ENCODE measurements at places on chromosomes 11 and 22. TPM values are rescaled to one million over a fixed set of nuclear protein-coding genes. Genes with fewer than 3 reads are reported as not detected.

The TSGA10IP gene
- not detected for total RNA-seq

The FAM83F gene
- not detected for total RNA-seq

DNA sequence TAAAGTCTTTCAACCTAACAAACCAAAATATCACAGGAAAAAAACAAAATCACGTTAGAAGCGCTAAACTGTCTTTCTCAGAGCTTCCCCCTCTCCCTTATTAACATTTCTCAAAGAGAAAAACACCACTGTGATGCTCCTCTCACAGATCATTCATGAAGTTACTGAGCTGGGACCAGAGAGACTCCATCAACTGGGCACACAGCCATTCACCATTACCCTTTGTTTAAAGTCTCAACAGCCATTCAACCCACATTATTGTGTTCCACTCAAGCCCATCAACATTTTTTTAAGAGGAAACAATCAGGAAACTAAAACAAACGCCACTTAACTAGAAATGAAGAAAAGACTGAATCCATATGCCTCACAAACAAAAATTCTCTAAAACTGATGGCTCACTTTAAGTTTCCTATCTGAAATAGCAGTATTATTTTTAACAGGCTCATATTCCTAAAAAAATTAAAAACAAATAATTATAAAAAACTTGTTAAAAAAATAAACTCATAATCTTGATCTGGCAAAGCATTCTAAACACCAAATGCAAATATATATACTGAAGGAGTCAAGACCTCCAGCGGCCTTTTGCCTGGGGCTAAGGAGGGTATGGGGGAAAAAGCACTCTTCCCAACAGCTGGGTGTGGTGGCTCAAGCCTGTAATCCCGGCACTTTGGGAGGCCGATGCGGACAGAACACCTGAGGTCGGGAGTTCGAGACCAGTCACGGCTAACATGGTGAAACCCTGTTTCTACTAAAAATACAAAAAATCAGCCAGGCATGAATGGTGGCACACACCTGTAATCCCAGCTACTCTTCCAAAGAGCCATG lies 14.0 kb downstream of the CELF1 start:
- no peak for DNase-seq

DNA sequence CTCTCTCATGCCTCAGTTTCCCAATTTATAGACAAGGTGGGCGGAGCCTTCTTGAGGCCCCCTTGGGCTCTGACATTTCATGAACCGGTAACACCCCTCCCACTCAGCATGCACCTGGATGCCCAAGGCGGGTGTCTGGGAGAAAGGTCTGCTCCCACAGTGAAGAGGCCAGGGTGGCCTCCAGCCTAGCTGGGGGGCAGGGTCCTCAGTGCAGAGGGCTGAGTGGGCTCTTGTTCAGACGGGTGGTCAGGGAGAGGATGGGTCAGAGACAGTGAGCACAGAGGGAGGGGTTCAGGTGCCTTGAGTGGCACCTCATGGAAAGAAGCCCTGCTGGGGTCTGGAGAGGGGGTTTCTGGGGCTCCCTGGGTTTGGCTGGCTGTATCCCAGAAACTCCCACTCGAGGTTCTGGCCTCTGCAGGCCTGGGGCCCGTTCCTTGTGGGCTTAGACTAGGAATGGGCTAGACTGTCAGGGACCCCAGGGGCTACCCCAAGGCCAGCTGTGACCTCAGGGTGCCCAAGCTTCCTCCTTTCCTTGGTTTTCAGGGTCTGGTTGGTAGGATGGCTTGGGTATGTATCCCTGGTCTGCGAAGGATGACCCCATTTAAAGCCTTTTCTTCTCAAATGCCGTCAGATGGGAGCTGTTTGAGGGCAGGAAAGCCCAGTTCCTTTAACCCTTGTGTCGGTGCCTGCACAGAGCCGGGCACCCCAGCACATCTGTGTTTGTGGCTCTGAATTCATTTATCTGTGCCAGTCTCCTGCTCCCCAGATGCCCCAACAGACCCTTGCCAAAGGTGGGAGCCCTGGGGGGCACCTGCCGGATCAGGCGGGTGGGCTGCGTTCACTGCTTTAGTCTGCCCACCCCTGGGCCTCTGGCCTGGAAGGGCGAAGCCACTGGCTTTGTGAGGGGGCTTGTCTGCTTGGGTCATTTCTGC lies 1.2 kb downstream of the SYNGR1 start:
- DNase-seq: no peak

GRCh38 chr11:870127-870413 lies 27.4 kb downstream of the TSPAN4 start:
- DNase-seq: no peak

- DNase-seq: peak; percentile 40
These were observed 7.3 kb downstream of the USP47 start for GRCh38 chr11:11848891-11849746.

- no peak for DNase-seq
These were observed 90.4 kb upstream of the PDGFD start for GRCh38 chr11:104254347-104254746.

DNA sequence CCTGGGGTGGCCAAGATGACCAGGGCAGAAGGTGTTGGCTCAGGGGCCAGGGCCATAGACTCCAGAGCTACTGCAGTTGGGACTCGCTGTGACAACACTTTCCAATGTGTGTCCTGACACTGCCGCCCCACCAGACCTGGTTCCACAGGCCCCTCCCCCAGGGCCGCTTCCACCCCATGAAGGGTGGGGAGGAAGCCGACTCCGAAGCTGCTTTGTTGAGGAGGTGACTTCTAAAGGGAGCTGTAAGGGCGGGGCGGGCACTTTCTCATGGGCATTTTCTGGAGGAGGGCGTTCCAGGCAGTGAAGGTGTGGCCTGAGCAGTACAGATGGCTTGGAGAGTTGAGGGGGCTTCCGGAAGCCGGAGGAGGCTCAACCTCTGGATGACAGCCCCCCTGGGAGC lies 6.3 kb downstream of the FGF3 start:
- DNase-seq: no peak

DNA sequence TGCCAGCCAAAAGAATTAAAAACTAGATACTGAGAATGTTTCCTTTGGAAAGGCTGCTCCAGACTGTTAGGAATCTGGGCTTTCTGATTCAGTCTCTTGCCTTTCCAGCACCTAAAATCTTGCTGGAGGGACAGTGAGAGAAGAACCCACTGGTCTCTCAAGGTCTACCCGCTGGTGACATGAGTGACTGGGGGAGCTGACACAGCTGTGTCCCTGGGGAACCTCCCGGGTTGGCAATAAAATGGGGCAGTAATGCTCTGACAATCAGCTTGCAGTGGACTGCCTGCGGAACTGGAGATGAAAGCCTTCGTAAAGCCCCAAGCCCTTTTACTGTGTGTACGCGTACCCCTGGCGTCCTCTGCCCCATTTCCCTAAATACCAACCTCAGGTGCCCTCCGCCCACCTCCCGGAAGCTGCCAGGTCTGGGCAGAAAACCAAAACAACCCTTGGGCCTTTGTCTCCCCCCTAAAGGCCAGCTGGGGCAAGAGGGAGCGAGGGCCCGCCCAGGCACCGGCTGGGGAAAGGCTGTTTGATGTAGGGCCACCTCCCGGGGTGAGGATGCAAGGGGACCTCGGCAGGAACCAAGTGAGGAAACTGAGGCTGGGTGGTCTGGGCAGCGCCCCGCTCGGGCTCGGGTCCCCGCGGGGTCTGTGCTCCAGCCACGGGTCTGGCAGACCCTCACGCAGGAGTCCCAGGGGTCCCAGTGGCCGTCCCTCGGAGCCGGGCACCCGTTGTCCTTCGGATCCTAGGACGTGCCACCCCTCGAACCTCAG lies 741 bp downstream of the CARS1 start:
- peak; percentile 50 for DNase-seq

- DNase-seq: no peak
These were observed 9.4 kb upstream of the RNF185 start for GRCh38 chr22:31150615-31151014.

DNA sequence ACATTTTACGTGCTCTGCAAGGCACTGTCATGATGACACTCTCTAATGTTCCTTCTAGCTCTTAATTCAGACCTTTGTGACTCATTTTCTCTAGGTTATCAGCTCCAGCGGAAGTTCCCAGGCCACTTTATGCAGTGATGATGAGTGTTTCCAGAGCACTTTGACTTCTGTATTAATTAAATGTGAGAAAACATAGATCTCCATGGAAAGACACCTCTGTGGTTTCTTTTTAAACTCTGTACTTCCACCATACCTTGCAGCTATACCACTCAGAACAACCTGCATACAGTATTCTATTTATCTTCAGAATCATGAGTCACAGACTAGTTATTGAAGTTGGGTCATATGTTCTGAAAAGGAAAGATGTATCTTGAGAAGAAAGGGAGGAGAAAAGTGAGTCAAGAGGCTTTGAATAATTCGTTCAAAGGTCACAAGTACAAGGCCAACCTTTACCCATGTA lies 175.6 kb upstream of the TENM4 start:
- DNase-seq: no peak

Data from natural killer cell (primary cell).